ENCODE measurements at places on chromosomes 11 and 22.

GRCh38 chr11:103877221-103877620, 159.2 kb upstream of the DDI1 start:
- no peak for DNase-seq

DNA sequence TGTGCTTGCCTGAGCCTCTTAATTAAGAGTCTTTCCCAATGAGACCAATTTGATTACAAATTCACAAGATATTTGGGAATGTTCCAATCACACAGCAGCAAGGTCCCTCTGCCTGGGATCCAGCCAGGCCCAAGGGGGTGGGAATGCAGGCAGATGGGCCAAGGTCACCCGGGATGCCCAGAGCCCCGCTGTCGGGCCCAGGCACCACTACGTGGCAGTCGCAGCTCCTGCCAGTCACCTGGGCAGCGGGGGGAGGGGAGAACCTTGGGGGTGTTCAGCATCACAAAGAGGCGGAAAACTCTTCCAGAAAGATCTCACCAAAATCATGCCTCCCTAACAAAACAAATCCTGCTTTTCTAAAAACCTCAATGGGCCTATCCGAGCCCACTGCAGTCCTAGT, 30.9 kb downstream of the PPM1F start:
- DNase-seq = no peak

DNA sequence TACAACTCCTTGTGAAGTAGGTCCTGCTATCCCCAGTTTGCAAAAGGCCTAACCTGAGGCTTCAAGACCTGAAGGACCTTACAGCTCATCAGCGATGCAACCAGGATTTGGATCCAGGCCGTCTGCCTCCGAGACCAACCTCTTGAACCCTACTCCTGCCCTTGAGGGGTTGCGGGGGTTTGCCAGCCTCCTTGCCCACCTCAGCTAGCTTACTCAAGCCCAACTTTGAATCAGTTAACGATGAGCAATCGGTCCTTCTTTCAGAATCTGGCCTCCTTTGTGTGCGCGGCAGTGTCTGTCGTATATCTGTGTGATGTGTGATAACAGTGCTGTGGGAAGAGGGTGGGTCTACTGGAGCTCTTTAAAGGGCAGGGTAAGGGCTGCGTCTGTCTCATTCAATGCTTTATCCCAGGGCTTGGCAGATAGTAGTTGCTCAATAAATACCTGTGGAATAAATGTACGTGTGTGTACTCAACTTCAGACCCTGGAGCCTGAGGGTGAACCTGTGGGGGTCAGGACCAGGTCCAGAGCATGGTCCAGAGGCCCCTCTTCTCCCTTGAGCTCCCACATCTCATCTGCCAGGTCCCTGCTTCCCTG, 3.2 kb downstream of the CHRM1 start:
- no peak for DNase-seq

GRCh38 chr22:49850021-49850911, 3.4 kb upstream of the ZBED4 start:
- DNase-seq = no peak

GRCh38 chr22:24420072-24420976, 7.1 kb upstream of the ADORA2A start:
- DNase-seq = no peak

- no peak for DNase-seq
These were observed 7.4 kb upstream of the ANO1 start for GRCh38 chr11:70070706-70071105.

- DNase-seq = no peak
These were observed 150.0 kb downstream of the SHANK2 start for GRCh38 chr11:71102251-71102995.

DNA sequence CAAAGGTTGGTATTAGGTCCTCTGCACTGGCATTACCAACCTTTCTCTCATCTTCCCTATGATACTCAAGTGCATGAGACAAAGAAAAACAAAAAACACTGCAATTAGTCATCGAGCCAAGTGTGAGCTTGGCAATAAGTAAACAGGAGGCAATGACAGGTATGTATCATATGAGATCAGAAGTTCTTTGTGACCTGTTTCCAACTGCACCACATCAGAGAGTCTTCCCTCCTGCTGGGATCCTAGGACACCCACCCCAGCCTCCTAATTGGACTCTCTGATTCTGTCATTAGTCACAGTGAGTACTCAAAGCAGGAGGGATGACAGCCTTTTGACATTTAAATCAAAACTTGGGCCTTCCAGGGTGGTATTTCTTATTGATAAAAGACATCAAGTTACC, 7.8 kb upstream of the JAML start:
- DNase-seq = no peak

GRCh38 chr11:30967579-30967978, 381.4 kb upstream of the MPPED2 start:
- DNase-seq = no peak

DNA sequence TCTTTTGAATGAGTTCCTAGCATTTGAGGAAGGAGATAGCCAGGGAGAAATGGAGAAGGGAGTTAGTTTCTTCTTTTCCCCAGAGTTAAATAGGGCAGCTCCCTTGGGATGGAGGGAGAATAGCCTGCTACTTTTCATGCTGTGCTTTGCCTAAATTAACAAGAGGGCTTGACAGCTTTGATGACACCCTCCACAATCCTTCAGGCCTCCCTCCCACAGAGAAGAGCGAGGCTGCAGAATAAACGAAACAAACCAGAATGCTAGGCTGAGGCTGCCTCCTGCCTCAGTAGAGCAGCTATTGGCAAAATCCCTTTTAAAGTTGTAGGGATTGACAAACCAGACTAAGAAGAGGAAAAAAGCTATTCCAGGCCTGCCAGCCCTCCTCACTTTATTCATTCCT, 94.6 kb downstream of the C11orf58 start:
- DNase-seq = no peak

GRCh38 chr11:95451261-95451660, 220.3 kb upstream of the SESN3 start:
- no peak for DNase-seq

- no peak for DNase-seq
These were observed 6.5 kb upstream of the CYB5R3 start for GRCh38 chr22:42655693-42656092.

DNA sequence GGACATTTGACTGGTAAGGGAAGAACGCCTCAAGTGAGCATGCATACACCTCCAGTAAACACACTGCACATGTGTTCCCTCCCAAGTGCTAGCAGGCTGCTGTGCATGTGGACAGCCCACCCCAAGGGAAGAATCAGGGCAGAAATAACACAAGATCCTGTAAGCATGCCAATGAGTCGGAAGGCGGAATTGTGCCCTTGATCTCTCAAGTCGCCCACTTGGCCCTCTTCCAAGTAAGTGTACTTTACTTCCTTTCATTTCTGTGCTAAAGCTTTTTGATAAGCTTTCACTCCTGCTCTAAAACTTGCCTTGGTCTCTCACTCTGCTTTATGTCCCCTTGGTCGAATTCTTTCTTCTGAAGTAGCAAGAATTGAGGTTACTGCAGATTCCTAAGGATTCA, 139.6 kb downstream of the TRPC6 start:
- DNase-seq = no peak

DNA sequence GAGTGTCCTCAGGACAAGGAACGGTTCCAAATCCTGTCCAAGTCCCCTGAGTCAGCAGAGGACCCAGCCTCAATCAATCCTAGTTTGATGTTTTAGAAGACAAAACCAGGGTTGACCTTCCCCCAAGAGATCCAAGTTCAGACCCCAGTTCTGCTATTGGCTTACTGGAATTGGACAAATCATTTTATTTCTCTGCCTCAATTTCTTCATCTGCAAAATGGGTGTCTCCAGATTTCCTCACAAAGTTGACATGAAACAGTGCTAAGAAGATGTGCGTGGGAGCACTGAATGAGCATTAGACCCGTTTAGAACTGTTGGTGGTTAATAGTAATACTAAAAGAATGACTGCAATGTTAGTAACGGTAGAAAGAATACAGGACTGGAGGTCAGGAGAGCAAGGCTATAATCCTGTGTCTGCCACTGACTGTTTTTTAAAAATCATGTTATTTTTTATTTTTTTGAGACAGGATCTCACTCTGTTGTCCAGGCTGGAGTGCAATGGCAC, 32.8 kb upstream of the SCUBE1 start:
- no peak for DNase-seq

- no peak for DNase-seq
These were observed 14.9 kb upstream of the SOX10 start for GRCh38 chr22:37999236-37999635.

Measured in stimulated activated CD4-positive, alpha-beta T cell treated with anti-CD3 and anti-CD28 coated beads, Interleukin-1b, Interleukin-23, amount 100 ng/mL, for 1 hour (primary cell).